ENCODE measurements at places on chromosomes 1 and 21. TPM values are rescaled to one million over a fixed set of nuclear protein-coding genes. Genes with fewer than 3 reads are reported as not detected.

Gene NPPA
- total RNA-seq = not detected

Gene ZNF695
- total RNA-seq = 6.2 TPM

Gene ELAPOR1
- 0.75 TPM for total RNA-seq

Gene S100A1
- total RNA-seq = not detected

Gene ERG
- total RNA-seq = 0.49 TPM

Gene TRAF3IP3
- not detected for total RNA-seq

Gene PCAT6
- total RNA-seq = 0.67 TPM

Gene FAM131C
- 0.53 TPM for total RNA-seq

Gene FLG2
- 0.04 TPM for total RNA-seq

Gene OR2L3
- total RNA-seq = not detected

Gene ANKRD45
- 0.42 TPM for total RNA-seq

Gene PLA2G4A
- total RNA-seq = 11.4 TPM

Gene FAM3B
- total RNA-seq = not detected

Gene SYT2
- 0.03 TPM for total RNA-seq

Gene KCNA3
- total RNA-seq = not detected

Gene VWA1
- 15.0 TPM for total RNA-seq

Gene RHD
- total RNA-seq = not detected

Gene MAP3K21
- 10.2 TPM for total RNA-seq
